ENCODE measurements at places on chromosomes 1 and 21.
A peak's percentile ranks its signal among the peaks of the same experiment; 100 is the strongest.

DNA sequence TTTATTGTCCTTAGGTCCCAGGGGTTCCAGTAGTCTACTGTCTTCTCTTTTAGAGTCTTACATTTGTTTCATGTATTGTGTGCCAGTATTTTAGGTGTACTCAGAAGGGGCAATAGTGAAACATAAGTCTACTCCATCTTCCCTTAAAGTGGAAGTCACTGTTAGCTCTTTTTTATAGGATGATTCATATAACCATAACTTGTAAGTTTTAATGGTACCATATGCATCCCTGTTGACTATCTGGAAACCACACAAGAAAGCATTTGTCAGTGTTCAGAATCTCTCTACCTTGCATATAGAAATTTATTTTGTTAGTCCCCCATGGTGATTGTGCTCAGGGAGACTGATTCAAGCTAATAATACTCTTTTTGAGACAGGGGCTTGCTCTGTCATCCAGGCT is 149.9 kb downstream of the HS2ST1 start:
- DNase-seq = no peak

- DNase-seq = peak; percentile 76
Observed at GRCh38 chr1:170213596-170213995, 67.8 kb downstream of the NTMT2 start.

DNA sequence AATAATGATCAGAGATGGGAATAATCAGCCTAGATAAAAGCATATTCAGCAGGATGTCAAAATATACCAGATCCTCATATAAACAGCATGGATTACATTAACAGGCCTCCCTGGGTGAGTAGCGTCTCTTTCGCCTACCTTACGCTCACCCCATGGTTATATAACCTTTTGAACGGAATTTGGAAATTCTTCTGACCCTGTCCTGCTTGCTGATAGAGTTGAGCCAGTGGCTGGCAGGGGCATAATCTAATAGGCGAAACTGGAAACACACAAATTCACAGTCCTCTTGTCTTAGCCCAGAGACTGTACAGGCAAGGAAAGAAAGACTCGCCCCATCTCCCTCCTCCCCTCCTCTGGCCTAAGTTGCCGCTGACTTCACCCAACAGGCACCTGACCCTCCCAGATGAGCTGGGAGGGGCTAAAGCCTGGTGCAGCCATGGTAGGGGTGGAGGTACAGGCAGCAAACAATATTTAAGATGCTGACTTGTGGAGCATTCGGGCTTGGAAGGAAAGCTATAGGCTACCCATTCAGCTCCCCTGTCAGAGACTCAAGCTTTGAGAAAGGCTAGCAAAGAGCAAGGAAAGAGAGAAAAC is at the start of gene ANGPTL7:
TSS of gene ANGPTL7 (plus strand) at position 498 of the 594 bp plus-strand sequence. CDS start 225 bp downstream, outside the sequence.
- DNase-seq = no peak

DNA sequence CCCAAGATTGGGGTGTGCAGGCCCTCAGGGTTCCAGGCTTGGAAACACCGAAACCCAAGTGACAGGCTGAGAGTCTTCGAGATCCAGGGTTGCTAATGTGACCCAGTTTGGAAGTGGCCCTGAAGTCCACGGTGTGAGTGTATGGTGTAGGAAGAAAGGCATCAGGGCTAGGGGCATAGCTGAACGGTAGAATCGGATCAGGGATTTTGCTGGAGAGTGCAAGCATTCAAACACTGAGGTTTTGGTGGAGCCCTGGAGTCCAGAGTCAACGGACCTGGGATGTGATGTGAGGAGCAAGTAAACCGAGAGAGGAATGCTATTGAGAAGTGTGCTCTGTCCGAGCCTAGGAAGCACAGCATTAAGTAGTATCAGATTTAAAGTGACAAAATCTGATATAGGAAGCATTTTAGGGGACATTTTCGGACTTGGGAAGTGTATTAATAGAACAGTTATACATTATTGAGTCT is 958 bp downstream of the NFYC start:
- DNase-seq = no peak

DNA sequence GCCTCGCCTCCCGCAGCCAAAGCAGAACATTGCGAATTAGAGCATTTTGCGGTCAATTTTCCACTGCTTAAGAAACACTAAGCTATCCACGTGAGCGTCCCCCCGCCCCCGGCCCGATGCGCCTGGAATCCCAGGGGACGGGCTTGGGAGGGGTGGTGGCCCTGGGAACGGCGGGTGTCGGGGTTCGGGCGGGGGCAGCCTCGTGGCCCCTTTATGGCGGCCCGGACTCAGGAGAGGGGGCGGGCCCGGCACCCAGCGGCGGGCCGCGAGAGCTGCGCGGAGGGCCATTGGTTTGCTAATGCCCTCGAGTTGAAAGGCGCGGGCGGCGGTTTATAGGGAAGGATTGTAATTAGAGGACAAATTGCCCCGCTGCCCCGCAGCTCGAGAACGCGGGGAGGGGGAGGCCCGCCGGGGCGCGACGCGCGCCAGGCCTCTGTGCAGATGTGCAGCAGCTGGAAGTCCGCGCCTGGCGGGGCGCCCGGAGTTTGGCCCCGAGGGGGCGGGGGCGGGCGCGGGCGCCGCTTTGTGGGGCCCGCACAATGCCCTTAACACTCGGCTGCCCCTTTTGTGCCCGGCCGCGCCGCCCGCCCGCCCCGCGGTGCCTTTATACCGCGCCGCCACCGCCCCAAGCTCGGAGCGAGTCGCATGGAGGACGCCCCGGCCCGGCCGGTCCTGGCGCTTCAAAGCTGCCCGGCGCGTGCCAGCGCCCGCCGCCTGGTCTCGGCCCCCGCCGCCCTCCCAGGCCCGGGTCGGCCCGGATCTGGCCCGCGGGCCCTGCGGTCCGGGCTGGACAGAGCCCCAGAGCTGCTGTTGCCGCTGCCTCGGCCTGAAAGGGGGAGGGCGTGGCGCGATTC is 1.9 kb upstream of the HES3 start:
- peak; percentile 57 for DNase-seq
